Thoracic aorta (tissue), 2 donors: ENCODE measurements at places on chromosomes 12 and 14.

GRCh38 chr12:77494296-77494695 is 336.4 kb upstream of the NAV3 start:
- no peak for DNase-seq

DNA sequence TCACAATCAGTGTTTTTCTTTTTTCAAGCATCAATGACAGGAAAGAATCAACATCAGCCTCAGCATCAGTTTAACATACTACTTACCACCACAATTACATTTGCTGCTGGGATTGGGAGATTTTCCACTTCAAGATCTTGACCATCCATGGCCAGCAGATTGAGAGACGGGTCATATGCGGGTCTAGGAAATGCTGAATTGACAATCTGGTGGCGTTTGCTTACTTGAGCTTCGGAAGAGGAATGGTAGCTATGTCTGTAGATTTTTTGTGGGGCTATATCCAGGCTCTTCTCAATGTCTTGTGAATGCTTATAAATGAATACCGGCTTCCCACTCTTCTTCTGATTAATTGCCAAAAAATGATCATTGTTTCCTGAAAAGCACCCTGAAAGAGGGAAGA is 27.9 kb downstream of the PTPRR start:
- DNase-seq, result no peak

- no peak for DNase-seq
Measured at GRCh38 chr12:40013847-40014246, 92.0 kb downstream of the SLC2A13 start.

DNA sequence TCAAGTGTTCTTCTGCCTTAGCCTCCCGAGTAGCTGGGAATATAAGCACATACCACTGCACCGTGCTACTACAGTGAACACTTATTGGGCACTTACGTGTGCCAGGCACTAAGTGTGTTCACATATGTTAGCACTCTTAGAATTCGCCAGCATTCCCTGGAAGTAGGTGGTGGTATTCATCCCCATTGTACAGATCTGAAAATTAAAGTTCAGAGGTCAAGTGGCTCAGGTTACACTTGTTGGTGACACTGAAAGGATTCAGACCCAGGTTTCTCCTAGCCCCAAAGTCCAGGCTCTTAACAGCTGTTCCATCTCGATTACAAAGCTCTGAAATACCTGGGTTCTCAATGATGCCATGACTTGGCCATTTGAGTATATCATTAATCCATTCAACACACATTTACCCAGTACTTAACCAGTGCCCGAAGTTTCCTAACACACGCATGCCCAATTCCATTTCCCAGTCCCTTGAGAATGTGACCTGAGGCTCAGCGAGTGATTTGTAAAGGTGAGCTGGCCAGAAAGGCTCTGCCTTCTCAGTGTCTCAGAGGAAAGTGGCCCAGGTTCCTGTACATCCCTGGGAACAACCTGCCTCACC is 4.8 kb downstream of the MVK start:
- no peak for DNase-seq

GRCh38 chr14:76201162-76201561 is 49.4 kb downstream of the GPATCH2L start:
- DNase-seq, result no peak

- no peak for DNase-seq
Measured at GRCh38 chr12:54032627-54033100, at the start of gene HOXC5. TSS of gene HOXC5 (plus strand) at chr12:54033050. CDS start at chr12:54033123, 73 bp downstream.

- no peak for DNase-seq
Measured at GRCh38 chr12:54926246-54926645, 58.3 kb downstream of the TESPA1 start.

GRCh38 chr14:104230119-104230815 is 91.9 kb downstream of the KIF26A start:
- no peak for DNase-seq

DNA sequence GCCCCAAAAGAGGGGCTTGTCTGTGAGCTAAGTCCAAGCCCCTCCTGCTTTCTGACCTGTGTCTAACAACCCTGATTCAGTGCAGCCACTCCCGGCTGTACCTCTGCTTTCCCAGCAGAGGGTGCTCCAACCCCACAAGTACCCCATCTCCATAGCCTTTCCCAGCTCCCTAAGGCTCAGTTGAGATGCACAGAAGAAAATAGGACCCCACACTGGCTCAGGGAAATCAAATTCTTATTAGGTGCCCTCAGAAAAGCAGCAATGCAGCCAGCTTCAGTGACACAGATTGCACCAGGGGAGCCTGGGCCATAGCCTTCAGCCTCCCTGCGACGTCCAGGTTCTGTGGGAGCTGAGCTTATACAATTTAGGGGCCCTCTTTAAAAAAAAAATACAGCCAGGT is 49.9 kb downstream of the LRRC74A start:
- DNase-seq, result no peak

DNA sequence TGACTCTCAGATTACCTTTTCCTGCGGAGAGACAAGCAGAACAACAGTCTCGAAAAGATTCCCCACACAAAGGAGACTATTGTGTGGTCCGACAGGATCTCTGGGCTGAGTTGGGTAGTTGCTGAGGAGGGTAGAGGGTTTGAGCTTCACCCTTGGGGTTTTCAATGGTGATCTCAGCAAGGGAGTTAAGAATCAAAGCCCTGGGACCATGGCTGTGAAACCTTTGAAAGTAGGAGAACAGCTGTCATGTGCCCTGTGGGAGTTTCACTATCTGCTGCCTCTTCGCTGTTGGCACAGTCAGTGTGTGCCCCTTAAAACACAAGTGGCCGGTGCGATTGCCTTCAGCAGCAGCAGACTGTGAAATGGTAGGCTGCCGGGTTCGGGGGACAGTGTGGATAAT is 14.2 kb upstream of the PLEK2 start:
- no peak for DNase-seq

DNA sequence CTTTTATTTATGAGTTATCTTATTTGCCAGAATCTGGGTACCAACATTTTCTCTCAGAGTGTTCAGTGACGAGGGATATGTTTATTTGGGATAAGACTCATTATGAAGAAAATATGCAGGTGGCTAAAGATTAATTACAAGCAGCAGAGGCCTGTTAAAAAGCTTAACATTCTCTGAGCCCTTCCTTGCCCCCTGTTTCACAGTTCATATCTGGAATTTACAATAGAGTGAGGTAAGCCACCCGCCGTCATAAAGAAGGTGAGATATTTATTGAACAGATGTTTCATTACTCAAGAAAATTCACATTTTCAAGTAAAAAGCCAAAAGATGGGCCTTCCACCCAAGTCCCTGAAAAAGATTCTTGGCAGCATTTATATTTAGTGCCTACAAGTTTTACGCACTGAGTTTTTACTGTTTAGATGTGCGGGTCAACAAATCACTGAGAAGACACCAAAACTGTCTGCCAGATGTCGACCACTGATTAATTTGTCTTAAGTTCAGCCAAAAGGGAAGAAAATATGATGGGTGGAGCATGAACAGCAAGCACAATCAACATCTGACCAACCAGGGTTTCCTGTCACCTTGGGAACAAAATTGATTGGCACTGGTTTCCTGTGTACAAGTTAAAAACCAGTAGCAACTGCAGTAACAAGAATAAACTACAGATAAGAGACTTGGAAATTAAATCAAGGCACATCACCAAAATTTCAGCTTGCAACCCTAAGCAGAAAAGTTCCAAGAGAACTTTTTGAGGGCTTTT is 85.5 kb upstream of the PTPRB start:
- DNase-seq, result no peak

DNA sequence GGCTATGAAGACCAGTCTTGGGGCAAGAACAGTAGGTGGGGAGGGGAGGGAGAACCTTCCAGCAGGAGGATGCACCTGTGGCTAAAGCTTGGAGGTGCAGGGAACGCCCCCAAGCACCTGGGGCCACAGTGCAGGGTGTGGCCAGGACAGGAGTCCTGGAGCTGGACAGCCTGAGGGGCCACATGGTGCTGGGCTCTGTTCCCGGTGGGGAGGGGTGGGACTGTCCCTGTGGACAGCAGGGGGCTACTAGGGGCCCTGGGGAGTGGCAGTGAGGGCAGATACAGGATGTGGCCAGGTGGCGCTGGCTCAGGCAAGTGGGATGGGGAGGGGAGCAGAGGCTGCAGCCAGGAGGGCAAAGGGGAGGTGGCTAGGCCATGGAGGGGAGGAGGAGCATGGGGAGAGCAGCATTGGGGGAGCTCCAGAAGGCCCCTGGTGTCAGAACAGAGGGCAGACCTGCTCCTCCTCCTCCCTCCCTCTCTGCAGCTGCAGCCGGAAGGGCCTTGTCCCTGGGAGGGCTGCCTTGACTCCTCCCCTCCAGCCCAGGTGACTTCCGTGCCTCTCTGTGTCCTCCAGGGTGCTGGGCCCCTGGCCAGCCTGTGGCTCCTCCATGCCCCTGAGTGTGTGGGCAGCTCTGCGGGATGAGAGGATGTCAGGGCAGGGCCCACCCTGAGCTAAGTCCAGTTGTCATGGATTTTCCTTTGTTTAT is 68.4 kb upstream of the DLK1 start:
- no peak for DNase-seq

DNA sequence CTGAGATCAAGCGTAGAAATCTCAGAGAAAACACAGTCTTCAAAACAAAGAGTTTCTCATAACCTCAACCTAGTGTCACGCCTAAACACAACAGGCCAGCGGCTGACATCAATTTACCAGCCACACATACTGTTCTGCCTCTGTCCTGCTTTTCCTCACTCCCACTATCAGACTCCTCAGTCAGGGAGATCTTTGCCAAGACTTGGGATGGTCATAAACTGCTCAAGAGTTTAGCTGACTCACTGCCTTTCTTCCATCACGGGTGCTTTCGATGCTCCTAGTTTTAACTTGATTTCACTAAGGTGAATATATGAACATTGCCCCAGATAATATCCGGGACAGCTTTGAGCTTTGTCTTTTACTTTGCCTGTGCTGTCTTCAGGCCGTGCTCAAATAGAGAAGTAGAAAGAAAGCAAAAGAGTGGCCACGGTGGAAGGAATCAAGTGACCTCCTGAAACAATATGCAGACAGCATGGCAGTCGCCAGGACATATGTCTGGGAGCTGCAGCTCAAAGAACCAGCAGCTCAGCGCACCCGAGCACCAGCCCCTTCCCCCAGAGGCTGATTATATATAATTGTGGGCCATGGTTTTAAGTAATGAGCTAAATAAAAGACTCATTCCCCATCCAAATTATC is 12.1 kb downstream of the MDM1 start:
- DNase-seq, result no peak

- DNase-seq, result no peak
Measured at GRCh38 chr12:45731190-45731775, 1.8 kb downstream of the ARID2 start.

- no peak for DNase-seq
Measured at GRCh38 chr12:11906286-11906935, 164.3 kb upstream of the BCL2L14 start.
